ENCODE measurements at places on chromosomes 2 and 18.

DNA sequence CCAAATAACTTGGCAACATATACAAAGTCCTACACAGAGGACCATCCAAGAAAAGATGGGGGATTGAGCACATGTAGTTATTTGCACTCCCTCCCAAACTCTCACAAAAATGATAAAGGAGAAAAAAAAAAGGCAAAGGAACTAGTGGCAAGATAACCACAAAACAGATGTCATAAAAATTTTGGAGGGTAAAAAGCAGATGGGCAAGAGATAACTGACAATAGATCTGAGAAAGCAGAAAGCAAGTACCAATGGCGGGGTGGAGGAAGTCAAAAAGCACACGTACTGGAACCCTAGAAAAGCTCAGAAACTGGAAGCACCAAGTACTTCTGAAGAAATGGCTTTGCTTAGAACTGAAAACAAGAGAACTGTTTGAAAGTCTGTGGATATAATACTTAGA, 82.0 kb downstream of the WDPCP start:
- DNase-seq: no peak

DNA sequence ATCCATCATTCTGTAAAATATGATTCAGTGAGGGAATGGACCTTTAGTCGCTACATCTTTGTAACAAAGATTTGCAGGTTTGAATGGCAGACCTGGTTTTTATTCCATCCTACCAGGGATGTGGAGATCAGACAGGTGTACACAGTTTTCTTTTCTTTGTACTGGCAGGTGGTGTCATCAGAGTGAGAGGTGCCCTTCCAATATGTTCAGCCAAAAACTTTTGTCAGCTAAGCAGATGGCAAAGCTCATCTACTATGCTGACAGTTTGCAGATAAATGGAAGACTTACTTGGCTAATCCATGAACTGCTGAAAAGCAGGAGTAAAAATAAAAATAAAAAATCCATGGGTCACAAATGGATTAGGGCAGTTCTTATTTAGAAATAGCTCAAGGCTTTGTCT, 185.5 kb upstream of the DOK6 start:
- DNase-seq: peak; percentile 11

- DNase-seq: no peak
These were observed 171.2 kb downstream of the ACOXL start for GRCh38 chr2:110903548-110903947.

- no peak for DNase-seq
These were observed 46.4 kb upstream of the CDH20 start for GRCh38 chr18:61286867-61287266.

DNA sequence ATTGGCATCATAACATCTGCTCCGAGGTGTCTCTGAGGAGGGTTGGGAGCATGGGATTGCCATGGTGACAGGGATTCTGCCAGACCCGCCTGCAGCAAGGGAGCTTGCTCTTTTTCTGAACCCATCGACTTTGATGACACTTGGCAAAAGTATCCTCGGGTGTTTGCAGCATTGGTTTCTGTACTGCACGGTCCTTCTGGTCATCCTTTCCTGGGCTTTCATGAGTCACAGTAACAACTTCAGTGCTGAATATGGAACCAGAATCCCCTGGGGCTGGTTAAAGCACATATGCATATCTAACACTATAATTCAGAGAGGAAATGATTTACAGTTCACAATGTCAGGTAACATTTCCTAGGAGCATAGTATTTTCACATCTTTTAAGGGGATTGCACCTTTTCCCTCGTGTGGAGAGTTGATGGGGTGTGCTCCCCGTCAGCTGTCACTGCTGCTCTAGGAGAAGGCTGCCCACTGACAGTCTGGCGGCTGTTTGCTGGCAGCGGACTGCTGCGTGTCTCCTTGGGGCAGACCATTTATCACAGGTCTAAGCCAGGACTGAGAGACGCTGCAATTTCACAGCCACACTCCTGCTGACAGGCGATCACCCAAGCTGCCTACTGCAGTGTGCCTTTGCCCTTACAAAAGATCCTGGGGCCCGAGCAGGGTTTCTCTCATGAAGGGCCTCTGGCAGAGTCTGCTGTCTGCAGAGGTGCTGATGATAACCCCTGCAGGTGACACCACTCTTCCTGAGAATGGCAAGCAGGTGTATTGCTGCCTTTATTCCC, 425.3 kb downstream of the THSD7B start:
- DNase-seq: no peak

GRCh38 chr2:47196046-47196445, 40.9 kb upstream of the STPG4 start:
- no peak for DNase-seq

- DNase-seq: no peak
These were observed 89.9 kb upstream of the CDCA7 start for GRCh38 chr2:173264603-173265366.

- peak; percentile 12 for DNase-seq
These were observed 24.9 kb upstream of the BZW1 start for GRCh38 chr2:200786826-200787225.

DNA sequence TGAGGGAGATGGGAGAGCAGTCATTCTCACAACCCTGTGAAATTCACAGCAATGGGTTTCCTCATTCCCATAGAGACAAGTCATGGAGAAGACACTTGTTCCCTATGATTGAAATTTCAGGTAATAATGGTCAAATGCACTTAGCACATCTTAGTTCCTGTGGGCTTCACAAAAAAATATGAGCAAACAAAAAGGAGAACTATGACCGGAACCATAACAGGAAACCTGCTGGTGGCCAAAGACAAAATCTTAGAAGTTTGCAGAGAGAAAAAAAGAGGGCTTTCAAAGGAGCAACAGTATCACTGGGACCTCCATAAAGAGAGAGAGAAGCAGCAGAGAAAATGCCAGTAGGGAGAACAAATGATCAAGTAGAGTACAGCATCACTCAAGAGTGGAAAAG, 138.9 kb upstream of the APCDD1 start:
- no peak for DNase-seq

- no peak for DNase-seq
These were observed 5.1 kb upstream of the SPATA3 start for GRCh38 chr2:230990899-230991150.

GRCh38 chr2:138814123-138814898, 34.1 kb upstream of the NXPH2 start:
- peak; percentile 51 for DNase-seq

GRCh38 chr2:228700638-228701037, 519.2 kb upstream of the SPHKAP start:
- DNase-seq: no peak

DNA sequence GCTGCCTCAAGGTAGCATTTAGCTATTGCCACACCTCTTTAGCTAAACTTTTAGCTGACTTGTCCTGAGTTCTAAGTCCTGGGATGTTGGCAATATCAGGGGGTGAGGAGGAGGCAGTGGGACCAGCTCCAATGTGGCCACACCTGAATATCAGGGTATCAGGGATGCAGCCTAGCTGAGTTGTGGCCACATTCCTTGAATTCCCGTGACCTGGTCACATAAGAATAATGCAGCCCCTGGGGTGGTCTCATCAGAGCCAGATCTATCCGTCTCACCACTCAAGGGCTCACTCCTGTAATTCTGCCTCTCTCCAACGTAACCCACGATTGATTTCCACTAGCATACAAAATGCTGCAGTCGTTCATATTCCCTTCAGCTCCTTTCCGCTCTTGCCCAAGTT, 11.6 kb upstream of the TAF1B start:
- DNase-seq: no peak
